Cerebellar nuclear complex (tissue), 1 donor: ENCODE measurements at places on chromosomes 1 and 21.

- DNase-seq, result no peak
Observed at GRCh38 chr1:235124665-235125064, 4.0 kb downstream of the TOMM20 start.

DNA sequence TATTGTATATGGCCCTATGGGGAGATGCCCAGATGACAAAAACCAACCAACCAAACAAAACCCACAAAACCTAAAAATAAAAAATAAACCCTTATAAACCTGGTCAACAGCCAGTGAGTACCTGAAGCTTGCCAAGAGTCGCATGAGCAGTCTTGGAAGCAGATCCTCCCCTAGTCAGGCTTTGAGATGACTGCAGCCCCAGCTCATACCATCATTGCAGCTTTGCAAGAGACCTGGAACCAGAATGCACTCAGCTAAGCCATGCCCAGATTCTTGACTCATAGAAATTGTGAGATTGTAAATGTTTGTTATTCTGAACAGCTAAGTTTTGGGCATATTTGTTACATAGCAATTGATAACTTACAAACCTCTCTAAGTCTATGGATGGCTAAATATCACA lies 326.8 kb downstream of the HLX start:
- DNase-seq, result no peak

DNA sequence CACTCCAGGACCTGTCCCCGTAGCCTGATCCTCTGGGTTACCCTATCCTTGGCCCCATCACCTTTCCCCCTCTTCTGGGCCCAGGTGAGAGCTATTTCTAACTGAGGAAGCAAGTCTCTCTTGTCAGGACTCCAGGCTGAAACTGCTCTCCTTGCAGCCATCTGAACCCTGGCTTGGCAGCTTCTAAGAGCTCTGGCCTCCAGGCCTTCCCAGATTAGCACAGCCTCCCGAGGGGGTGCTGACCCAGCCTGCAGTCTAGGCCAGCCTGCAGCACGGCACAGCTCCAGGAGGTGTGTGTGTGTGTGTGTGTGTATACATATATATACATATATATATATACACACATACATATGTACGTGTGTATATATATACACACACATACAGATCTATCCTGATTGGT lies 17.4 kb downstream of the CACNA1S start:
- no peak for DNase-seq

DNA sequence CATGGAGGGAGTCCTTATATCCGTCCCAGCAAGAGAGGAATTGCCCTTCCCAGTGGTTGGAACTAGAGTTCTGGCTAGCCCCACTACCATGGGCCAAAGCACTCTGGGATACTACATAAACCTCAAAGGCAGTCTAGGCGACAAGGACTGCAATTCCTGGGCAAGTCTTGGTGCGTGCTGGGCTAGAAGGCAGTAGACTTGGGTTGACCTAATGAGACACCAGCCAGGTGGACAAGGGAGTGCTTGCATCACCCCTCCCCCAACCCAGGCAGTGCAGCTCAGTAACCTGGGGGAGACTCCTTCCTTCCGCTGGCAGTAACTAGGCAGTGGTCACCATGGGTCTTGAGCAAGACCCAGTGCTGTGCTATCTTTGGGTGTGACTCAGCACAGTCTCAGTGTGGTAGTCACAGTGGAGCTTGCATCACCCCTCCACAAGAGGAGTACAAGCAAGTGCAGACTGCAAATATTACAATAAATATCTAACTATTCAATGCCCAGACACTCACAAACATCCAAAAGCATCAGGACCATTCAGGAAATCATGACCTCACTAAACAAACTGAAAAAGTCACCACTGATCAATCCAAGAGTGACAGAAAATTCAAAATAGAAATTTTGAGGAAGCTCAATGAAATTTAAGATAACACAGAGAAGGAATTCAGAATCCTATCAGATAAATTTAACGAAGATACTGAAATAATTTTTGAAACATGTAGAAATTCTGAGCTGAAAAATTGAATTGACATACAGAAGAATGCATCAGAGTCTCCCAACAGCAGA lies 84.7 kb upstream of the LYPLAL1 start:
- no peak for DNase-seq

DNA sequence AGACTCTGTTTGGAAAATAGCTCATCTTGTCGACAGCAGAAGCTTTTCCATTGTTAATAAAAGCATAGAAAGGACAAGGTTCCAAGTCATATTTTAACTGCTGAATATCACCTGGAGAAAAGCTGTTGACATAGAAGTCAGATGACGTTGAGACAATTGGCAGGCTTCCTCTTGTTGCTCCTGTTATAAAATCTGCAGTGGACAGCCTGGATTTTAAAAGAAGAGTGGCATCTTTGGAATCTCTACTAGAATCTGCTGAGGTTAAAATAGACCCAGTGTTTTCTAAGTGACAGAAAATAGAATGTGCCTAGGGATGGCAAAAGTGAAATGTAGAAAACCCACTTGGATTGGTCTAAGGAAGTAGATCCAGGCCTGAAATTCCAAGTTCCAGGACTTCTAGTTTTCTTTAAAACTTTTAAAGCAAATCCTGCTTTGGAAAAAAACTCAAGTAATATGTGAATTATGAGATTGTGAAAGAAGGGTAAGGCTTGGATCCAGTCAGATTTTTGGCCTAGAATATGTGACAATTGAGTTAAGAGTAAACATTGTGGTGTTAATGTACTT lies 53.6 kb upstream of the NEXN start:
- no peak for DNase-seq

GRCh38 chr1:87042111-87042811 lies 127.8 kb downstream of the HS2ST1 start:
- no peak for DNase-seq
